ENCODE measurements at places on chromosomes 12 and 14. TPM values are rescaled to one million over a fixed set of nuclear protein-coding genes. Genes with fewer than 3 reads are reported as not detected.

DNA sequence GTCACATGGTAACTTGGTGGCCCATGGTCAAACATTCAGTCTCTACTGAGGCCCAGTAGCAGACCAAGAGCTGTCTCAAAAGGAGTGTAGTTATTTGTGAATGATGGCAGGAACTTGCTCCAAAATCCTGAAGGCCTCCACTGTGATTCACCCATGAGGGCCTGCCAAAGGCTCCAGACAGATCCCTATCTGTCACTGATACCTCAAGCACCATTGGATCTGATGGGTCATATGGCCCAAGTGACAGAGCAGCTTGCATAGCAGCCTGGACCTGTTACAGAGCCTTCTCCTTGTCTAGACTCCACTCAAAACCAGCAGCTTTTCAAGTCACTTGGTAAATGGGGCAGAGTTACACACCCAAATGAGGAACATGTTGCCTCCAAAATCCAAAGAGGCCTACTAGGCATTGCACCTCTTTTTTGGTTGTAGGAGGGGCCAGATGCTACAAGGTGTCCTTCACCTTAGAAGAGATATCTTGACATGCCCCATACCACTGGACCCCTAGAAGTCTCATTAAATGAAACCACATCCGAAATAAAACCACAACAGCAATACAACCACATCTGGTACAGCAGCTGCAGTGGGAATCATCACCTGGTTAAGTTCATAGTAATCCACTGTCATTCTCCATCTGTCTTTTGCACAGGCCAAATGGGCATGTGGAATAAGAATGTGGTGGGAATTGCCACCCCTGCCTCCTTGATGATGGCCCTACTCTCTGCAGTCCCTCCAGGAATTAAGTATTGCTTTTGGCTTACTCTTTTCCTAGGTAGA lies 150.4 kb upstream of the MAX start:
- no peak for DNase-seq

DNA sequence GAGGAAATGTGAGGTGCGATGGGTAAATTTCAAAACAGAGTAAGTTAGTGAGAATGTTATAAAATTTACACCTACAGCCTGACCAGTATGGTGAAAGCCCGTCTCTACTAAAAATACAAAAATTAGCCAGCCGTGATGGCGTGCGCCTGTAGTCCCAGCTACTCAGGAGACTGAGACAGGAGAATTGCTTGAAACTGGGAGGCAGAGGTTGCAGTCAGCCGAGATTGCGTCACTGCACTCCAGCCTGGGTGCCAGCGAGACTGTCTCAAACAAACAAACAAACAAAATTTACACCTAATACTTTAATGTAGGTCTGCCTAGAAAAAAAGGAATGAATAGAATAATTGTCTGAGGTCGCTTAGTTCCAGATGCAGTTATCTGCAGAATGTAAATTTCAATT lies 37.6 kb downstream of the SLC2A14 start:
- no peak for DNase-seq

- DNase-seq: peak; percentile 64
Measured at GRCh38 chr12:56193025-56193578, 3.8 kb upstream of the SMARCC2 start.

- DNase-seq: no peak
Measured at GRCh38 chr12:123506843-123507236, 26.7 kb downstream of the RILPL1 start.

GRCh38 chr14:23572836-23573235 lies 5.2 kb upstream of the AP1G2 start:
- DNase-seq: no peak

DNA sequence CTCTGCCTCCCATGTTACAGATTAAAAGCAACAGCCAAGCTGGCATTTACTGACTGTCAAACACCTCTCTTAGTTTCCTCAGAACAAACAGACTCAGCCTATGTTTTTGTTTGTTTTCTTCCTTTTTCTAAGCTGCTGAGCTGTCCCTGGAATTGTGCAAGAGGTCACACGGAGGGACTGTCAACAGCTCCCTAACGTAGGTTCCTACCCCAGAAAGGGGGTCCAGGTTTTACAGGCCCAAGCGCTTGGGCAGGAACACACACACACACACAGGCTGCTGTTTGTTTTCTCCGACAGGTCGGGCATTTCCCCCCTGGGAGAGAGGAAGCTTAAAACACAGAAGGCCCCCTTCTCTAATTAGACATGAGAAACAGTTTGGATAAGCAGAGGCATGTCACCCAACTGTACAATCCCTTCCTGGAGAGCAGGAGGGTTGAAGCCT lies 739.6 kb upstream of the TBX3 start:
- no peak for DNase-seq

DNA sequence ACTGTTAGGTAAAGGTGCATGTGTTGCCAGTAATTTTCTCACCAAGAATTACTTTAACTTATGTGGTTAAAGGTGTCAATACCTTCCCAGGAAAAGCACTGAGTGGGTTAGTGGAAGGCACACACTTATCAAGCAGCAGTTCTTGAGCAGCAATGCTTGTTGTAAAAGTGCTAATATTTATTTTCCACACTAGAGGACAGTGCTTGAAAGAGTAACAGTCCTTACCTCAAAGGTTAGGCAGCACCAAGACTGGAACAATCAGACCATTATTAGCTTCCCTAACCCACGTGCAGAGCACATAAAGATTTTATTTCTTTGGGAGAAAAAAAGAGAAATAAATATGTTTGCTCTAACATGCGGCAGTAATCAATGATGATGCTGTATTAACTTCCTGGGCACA lies 48.8 kb upstream of the KRR1 start:
- no peak for DNase-seq

GRCh38 chr12:52231305-52232202 lies 1.5 kb upstream of the KRT7 start:
- DNase-seq: no peak

- no peak for DNase-seq
Measured at GRCh38 chr14:95741038-95741490, 27.1 kb upstream of the TCL1A start.

DNA sequence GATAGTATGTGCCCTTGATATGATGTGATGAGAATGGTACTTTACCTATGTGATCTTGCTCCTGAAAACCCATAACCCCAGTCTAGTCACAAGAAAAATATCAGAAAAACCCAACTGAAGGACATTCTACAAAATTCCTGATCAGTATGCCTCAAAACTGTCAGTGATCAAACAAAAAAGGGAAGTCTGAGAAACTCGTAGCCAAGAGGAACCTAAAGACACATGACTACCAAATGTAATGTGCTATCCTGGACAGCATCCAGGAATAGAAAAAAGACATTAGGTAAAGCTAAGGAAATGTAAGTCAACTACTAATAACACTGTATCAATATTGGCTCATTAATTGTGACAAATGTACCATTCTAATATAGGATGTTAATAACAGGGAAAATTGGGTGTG lies 4.1 kb upstream of the WIF1 start:
- DNase-seq: no peak

- no peak for DNase-seq
Measured at GRCh38 chr12:26275313-26276131, 80.1 kb downstream of the SSPN start.

DNA sequence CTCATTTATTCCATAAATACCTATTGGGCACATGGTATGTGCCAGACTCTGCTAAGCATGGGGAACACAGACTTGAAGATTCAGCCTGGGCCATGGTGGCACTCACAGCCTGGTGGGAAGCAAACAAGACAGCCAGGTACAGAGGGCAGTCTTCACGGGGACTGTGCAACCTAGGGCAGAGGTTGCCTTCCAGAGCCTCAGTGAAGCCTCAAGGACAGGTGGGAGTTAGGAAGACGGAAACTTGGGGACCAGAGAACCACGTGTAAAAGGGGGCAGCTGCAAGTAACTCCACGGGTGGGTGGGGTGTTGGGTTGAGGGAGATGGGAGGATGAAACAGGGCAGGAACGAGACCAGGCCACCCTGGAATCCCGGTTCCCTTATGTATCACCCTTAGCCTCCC lies 980 bp upstream of the LTBR start:
- no peak for DNase-seq

DNA sequence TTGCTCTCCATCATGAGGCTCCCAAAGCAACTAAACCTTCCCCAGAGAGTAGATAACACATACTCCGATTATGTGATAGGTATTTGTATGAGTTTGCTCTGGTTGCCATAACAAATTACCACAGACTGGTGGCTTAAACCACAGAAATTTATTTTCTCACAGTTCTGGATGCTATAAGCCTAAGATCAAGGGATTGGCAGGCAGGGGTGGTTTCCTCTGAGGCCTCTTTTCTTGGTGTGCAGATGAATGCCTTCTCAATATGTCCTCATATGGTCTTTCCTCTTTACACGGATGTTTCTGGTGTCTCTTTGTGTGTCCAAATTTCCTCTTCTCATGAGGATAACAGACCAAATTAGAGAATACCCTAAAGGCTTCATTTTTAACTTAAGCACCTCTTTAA lies 285.8 kb upstream of the GRIP1 start:
- peak; percentile 11 for DNase-seq

DNA sequence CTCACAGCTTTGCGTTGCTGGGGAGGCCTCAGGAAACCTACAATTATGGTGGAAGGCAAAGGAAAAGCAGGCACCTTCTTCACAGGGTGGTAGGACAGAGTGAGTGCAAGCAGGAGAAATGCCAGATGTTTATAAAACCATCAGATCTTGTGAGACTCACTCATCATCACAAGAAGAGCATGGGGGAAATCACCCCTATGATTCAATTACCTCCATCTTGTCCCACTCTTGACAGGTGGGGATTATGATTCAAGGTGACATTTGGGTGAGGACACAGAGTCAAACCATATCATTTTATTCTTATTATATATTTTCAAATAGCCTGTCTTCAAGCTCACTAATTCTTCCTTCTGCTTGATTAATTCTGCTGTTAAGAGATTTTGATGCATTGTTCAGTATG lies 665.3 kb downstream of the TRHDE start:
- no peak for DNase-seq

DNA sequence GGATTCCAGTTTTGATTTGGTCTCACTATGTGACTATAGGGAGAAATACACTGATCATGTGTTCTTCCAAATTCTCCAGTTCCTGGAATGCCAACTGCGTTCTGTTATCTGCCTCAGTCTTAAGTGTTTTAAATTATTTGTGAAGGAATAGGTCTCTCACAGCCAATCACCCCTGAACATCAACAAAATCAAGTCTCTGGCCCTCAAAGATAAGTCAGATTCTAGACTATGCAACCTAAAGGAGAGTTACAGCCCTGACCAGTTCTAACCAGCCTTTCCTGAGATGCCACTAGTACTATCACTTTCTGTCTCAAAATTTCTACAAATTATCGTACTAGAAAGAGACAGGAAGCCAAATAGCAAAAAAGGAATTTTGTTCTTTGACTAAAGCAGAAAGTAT lies 22.3 kb downstream of the ZFC3H1 start:
- no peak for DNase-seq

- no peak for DNase-seq
Measured at GRCh38 chr14:55136241-55136640, 7.2 kb downstream of the LGALS3 start.

DNA sequence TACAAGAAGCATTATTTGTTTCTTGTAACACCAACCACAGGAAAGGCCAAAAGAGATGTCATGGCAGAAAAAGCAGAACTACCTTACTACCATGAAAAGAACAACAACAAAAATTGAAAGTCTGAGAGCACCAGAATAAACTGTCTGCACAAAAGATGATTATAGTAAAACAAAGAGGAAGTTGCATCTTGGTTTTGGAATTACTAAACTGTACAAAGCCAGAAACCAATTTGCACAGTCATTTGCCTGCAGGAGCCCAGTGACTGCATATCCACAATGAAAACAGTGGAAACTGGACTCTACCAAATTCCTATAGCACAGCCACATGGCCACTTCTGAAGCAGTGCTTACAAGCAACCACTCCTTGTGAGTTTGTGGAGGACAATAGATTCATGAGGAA lies 276.2 kb downstream of the SSPN start:
- DNase-seq: no peak

GRCh38 chr12:70966996-70967790 lies 46.7 kb upstream of the PTPRR start:
- DNase-seq: no peak

DNA sequence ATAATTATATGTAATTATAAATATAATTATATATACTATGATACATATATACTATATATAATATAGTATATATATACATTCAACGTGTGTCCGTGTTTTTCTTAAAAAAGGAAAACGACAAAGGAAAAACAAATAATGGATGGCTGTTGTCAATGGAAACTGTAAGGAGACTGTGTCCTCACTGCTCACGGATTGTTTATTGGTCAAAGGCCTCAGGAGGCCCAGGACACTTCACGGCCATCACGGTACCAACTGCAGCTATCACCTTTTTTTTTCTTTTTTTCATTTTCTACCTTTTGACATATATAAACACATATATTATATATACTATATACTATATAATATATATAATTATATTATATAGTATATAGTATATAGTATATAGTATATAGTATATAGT lies 113.4 kb downstream of the SPTSSA start:
- no peak for DNase-seq

- DNase-seq: no peak
Measured at GRCh38 chr14:33642691-33643244, 308.1 kb downstream of the EGLN3 start.

Gene GLI1
- total RNA-seq: 2.5 TPM

Gene KRT3
- total RNA-seq: 0.08 TPM

Gene GPR162
- total RNA-seq: 0.29 TPM

Gene DYNC1H1
- total RNA-seq: 254 TPM

Gene ARHGAP9
- total RNA-seq: 102 TPM

Gene PRH2
- total RNA-seq: not detected

Gene IFI27
- total RNA-seq: 37.0 TPM

Gene OTUB2
- total RNA-seq: 1.5 TPM
